ENCODE measurements at places on chromosomes 11 and 22. TPM values are rescaled to one million over a fixed set of nuclear protein-coding genes. Genes with fewer than 3 reads are reported as not detected.

The OR52H1 gene
- not detected for total RNA-seq

The C11orf86 gene
- not detected for total RNA-seq

The TMEM45B gene
- not detected for total RNA-seq

The CBX7 gene
- 13.6 TPM for total RNA-seq

The STK33 gene
- total RNA-seq: 1.8 TPM

The ZNRF3 gene
- total RNA-seq: 2.2 TPM

The CASP5 gene
- total RNA-seq: not detected

GRCh38 chr11:76700177-76701100 lies 29.9 kb upstream of the LRRC32 start:
- peak; percentile 80 for DNase-seq

DNA sequence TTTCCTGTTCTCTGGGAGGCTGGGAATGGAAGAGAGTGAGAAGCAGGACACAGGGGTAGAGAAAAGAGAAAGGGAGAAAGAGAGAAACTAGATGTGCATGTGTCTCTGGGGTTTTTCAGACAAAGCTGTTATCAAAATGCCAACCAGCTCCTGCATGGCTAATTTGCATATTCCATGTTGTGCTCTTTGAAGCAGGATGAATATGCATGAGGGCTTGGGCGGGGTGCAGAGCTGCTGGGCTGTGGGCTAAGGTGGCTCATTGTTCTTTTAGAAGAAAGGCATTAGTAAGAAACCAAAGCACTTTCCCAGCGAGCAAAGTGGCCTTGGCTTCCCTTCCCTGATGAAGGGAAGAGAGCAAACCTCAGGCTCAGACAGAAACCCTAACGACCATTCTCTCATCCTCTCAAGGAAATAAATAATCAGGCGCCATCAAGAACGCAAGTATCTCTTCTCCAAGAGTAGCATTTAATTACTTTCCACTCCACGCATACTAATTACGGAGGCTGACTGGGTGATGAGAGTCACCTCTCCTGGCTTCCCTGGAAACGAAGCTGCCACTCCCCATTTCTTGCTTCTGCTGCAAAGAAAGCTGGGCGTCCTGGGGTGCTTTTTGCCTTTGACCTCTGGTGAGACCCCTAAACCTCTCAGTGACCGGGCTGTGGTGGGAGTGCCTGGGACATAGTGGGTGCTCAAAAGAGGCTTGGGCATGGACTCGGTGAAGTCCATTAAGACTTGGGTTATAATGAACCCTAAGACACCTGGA lies 54.2 kb downstream of the FEZ1 start:
- DNase-seq: no peak

DNA sequence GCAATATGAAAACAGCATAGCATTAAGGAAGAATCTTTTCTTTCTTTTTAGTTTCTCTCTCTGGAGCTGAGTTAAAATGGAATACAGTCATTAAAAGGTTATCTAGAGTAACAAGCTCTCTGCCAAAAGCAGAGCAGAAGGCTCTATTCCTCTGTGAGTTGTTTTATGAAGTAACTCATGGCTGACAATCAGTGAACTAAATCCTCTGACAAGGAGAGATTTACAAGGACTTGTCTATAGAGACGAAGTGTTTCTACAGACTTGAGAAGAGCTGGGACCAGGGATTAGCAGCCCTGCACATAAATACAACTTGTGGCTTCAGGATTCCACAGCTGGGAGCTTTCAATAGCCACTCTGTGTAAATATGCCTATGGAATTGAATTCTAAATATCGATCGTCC lies 192.5 kb upstream of the RAG2 start:
- DNase-seq: no peak

GRCh38 chr22:21978564-21979386 lies 3.8 kb downstream of the TOP3B start:
- DNase-seq: no peak

DNA sequence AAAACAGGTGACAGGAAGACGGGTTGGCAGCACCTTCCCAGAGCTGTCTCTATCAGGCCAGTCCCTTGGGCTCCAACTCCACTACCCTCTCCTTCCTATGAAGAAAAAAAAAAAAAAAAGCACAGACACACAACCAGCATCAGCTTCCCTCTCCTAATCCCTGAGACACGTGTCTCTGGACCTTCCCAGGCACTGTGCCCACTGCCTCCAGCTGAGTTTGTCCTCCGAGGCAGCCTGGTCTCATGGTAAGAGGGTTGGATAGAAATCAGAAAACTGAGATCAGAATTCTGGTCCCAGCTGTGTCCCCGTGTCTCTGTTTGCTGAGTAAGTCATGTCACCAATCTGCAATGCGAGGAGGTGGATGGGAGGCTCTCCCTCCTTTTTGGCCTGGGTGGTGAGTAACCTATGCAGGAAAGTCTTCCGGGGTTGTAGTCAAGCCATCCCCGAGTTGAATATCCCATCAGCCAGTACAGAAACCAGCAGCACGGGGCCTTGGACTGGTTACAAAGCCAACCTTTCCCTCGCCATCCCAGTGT lies 193.7 kb upstream of the TBCEL start:
- DNase-seq: no peak

DNA sequence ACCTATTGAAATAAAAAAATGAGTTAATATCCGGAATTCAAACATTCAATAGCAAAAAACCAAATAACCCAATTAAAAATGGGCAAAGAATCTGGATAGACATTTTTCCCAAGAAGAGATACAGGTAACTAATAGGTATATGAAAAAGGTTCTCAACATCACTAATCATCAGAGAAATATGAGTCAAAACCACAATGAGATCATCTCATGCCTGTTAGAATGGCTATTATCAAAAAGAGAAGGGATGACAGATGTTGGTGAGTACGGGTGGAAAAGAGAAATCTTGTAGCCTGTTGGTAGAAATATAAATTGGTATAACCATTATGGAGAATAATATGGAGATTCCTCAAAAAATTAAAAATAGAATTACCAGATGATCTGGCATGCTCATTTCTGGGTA lies 26.9 kb upstream of the OR6M1 start:
- DNase-seq: no peak

DNA sequence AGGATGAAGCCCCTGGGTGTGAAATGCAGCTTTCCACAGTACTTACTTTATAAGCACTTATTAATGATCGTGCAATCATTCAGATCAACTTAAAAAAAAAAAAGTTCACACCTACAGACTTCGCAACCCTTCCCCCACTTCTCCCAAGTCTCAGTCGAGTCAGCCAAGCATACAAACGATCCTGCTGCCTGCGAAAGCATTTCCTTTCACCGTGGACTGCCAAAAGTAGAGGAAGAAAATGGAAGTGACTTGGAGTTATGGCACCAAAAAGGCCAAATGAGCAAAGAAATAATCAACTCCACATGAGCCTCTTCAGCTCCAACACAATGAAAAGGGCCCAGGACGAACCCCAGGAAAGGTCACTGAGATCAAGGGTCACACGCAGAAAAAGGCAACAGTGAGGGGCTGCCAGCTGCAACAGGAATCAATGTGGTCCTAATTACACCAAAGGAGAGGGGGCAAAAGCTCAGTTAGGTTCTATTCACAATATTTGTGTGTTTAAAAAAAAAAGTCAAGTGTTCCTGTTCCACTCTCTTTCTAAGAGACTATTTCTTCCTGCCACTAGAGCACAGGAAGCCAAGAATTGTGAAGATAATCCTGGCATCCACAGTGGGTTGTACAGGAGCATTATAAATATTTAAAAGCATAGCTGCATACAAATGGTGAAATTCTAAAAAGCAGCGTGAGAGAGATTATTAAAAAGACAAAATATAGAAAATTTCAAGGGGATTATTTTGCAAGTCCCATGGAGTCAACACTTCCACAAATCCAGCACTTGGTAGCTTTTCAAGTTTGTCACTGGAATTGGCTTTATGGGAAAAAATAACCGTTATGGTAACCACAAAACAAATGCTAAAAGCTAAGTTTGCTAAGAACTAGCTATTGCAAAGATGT lies 28.4 kb downstream of the CDON start:
- no peak for DNase-seq

GRCh38 chr22:40175611-40176244 lies 2.0 kb upstream of the TNRC6B start:
- DNase-seq: no peak

DNA sequence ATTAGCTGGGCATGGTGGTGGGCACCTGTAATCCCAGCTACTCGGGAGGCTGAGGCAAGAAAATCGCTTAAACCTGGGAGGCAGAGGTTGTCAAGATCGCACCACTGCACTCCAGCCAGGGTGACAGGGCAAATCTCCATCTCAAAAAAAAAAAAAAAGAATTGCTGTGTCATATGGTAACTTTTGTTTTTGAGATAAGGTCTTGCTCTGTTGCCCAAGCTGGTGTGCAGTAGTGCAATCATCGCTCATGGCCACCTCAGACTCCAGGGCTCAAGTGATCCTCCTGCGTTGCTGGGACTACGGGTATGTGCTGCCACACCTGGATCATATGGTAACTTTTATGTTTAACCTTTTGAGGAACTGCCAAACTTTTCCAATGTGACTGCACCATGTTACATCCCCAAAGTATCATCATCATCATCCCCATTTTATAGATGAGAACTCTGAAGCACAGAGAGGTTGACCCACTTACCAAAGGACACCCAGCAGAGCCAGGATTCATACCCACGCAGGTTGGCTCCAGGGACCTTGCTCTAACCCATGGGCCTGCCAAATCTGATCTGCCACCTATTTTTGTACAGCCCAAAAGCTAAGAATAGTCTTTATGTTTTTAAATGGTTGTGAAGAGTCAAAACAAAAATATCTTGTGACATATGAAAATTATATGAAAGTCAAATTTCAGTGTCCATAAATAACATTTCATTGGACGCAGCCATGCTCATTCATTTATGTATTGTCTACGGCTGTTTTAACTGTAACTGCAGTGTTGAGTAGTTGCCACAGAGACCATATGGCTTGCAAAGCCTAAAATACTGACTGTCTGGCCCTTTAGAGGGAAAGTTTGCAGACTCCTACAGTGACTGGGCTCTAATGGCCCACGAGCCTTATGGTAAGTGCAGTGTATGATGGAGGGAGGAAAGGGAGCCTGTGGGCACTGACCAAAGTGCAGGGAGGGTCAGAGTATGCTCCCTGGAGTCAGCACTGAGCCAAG lies 45.3 kb downstream of the GDPD5 start:
- no peak for DNase-seq

DNA sequence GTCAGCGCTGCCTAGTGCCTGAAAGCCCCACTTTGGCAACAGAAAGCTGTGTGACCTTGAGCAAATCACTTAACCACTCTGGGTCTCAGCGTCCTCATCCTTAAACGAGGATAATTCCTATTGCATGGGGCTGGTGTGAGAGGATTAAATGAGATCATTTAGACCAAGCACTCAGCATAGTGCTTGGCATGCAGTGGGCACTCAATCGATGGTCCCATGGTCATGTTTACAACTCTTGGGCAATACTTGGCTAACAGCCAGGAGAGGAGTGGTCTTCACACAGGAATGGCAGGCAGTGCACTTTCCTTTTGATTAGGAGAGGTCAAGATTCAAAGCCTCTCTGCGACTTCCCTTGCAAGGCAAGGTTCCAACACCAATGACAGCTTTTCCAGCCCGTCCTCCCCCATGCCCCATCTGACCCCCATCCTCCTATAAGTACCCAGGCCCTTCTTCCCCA lies 14.1 kb downstream of the TNKS1BP1 start:
- peak; percentile 53 for DNase-seq

DNA sequence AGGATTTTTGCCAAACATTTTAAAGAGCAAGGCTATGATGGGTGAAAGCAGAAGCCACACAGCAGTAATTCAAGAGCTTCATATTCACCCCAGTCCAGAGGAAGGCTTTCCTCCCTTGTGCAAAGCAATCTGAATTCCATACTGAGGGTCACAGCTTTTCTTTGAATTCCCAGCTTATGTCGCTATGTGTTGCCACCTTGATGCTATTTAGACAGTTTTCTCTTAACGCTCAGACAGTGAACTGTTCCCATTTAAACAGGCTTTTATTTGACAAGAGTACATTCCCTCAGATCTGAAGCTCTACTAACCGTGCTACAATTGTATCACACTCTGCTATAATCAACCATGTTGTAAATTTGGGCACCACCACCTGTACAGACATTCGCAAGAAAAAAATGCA lies 279.7 kb downstream of the CADM1 start:
- DNase-seq: no peak

DNA sequence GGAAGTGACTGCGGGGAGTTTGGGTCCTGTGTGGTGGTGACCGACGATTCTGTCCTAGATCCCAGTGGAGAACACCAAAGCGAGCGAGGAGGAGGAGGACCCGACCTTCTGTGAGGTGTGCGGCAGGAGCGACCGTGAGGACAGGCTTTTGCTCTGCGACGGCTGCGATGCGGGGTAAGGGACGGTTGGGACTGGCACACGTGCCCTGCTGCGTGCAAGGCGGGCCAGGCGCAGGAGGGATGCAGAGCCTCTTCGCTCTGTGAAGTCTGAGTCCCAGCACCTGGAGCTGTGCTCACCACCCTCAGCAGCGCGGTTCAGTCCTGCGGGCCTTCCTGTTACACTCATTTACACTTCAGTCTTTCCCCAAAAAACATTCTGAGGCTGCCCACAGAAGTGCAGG lies 16.2 kb downstream of the PHRF1 start:
- DNase-seq: no peak
